ENCODE measurements at places on chromosomes 5 and 9.

GRCh38 chr5:6343951-6344592 is 34.3 kb downstream of the MED10 start:
- DNase-seq = no peak

DNA sequence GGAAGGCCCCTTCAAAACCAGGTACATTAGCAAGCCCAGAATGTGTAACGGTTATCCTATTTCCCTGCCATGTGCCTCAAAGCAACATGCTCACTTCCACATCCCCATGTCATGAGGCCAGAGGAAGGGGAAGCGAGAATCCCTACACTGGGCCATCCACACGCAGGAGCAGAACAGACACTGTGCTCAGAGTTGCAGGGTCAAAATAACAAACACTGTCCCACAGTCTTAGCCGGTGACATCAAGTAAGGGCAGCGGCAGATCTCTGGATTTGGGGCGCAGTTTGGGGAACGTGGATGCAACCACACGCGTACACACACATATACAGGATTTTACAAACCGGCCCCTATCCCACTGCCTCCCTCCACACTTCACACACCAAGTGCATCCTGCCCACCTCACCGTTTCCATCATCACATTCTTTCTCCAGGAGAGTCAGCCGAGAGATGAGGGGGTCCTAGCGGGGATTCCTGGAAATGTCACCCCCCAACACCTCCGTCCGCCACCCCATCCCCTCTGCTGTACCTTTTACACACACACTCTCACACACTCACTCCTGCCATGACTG is 776 bp downstream of the APBA1 start:
- DNase-seq = no peak

- DNase-seq = no peak
These were observed 120.7 kb upstream of the PAPPA start for GRCh38 chr9:116032683-116033440.

DNA sequence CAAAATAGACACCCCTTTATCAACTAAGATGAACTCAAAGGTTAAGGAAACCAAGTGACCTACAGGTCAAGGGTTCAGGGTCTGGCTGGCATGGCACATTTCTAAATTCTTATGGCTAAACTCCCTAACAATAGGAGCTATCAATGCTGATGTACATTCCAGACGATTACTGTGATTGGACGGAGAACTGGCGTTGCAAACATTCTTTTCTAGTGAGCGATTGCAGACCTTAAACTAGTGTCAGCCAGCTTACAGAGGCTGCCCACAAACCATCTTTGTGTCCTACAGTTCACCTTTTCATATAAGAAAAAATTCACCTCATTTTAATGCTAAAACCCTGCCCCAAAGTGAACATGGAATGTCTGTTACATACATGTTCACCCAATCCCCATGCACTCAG is 382.9 kb downstream of the MAT2B start:
- DNase-seq = no peak
